HCT116 (cell line): ENCODE measurements at places on chromosomes 4 and X.

DNA sequence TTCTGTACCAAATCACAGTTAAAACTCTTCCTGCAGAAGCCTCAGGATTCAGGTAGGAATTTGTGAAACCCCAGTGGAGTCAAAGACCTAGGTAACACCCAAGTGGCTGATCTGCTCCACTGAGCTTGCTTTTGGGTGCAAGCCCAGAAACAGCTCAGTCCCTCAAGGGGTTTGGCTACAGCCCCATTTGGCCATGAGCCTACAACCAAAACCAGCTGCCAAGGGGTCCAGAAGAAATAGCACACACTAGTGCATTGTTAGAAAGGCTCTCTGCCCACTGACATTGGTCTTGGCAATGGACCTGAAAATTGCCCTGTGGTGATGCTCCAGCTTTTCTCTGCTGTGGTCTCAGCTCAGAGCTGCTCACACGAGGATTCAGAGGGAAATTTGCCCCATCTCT is 577.4 kb upstream of the INTU start:
- no peak for DNase-seq

DNA sequence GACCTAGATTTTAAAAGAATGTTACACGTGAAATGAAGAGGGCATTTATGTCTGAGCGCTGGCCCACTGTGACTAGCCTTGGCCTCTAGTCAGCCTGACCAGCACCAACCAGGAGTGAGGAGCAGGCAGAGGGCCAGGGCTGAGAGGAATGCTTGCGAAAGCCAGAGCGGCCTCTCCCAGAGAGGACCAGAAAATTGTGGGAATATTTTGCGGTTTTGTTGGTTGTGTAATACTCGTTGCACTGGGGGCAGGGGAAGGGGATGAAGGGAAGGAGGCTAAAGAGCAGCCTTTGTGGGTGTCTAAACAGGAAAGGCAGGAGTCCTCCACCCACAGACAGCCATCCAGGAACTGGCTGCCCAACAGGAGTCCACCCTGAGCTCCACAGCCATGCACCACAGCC is 3.8 kb downstream of the GABRE start:
- no peak for DNase-seq

- no peak for DNase-seq
These were observed 1.7 kb upstream of the HEPH start for GRCh38 chrX:66162331-66162822.

- peak; percentile 36 for DNase-seq
These were observed 7.8 kb upstream of the CLOCK start for GRCh38 chr4:55554453-55555030.

DNA sequence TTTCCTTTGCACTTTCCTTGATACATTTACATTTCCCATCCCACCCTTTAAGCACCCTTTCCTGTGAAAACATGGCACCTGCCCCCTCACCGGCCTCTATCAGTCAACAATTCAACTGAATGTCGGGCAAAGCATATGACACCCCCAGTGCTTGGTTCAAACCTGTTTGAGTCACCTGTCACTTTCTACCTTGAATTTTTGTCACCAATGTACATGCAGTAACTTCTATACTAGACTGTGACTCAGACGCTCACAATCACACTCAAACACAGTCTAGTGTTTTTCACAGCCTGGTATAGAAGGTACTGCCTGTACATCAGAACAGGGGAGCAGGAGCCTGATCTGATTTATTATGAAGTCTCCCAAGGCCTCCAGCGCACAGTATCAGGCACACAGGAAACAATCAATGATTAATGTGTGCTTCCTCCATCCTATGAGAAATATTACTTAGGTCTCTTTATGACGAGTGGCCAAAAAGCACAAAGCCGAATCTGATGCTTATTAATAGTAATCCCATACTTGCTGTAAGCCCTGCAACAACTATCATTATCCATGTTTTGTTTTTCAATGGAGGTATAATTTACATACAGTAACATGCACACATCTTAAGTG is 49.2 kb upstream of the FAM9C start:
- no peak for DNase-seq

GRCh38 chr4:186704057-186704456 is 19.6 kb downstream of the FAT1 start:
- no peak for DNase-seq

DNA sequence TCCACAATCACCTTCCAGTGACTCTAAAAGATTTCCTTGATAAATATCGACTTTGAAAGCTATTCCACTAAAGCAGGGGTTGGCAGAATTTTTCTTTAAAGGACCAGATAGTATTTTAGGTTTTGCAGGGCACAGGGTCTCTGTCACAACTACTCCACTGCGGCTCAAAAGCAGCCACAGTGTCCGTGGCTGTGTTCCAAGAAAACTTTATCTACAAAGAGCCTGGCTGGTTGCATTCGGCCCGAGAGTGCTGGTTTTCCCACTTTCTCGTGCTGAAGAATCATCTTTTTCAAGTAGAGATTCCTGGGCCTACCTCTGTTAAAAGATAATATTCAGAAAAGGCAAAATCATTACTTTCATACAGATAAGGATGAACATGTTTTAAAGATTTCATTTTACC is 55.6 kb downstream of the TSPAN7 start:
- no peak for DNase-seq

GRCh38 chr4:39928538-39928937 is 49.2 kb downstream of the PDS5A start:
- no peak for DNase-seq

DNA sequence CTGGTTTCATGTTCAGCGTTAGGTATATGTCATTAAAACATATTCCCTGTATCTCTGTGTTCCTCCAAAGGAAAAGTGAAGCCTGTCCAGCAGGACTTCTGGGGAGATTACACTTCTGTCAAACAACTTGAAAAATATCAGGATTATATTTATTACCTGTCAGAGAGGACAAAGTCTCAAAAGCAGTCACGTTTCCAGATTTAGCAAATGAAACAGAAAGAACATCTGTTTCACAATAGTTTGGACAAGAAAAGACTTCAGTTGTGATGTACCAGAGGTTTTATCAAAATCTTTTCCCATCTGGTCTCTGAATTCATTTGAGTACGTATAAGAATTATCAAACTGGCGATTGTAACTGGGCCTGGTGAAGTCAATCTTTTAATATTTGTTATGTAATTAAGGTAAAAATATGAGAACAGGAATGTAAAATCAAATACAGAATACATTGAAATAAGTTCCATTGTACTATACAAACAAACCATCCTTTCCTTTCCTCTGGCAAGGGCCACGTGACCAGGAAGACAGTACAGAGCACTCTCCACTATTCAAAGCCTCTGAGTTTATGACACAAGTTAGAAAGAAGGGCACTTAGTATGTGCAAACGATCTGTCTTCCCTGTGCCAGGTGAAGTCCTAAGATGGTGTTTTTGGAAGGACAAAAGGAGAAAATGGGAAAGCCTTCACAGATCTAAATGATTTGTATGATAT is 3.2 kb downstream of the CASP3 start:
- DNase-seq: no peak

- peak; percentile 51 for DNase-seq
These were observed 235.3 kb downstream of the GPAT3 start for GRCh38 chr4:83771113-83771705.

- no peak for DNase-seq
These were observed 138.1 kb downstream of the NPFFR2 start for GRCh38 chr4:72169861-72170260.

DNA sequence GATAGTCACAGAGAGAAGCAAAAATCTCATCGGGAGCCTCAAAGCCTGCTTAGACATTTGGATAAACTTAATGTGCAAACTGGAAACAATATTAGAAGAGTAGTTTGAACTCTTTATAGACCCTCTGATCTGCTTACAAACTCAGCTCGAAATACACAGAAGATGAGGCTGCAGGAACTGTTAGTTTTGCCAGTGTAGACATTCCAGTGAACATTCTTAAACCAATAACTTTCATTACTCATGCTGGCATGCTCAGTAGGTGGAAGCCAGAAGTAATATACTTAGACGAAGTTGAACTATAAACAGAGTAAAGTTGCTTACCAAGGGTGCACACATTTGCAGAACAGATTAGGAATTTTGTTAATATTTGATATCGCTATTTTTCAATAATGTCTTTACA is 303.5 kb downstream of the ANKRD50 start:
- DNase-seq: no peak

- DNase-seq: no peak
These were observed 557.2 kb upstream of the GRIA3 start for GRCh38 chrX:122626871-122627270.

DNA sequence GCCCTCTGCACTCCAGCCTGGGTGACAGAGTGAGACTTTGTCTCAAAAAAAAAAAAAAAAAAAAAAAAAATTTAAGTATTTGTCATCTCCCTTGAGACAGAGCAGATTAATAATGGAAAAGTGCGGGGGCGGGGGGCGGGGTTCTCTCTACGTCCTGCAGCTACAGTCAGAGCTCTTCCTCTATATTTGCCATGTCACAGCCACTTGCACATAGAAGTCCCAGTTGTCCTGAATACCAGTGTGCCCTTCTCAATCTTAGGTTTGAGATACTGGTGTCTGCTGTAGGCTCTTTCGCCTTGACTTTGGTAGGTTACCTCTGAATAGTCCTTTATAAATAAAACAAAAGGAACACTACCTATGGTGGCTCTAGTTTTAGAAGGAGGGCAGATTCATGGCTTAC is 237.8 kb upstream of the PGRMC2 start:
- DNase-seq: no peak

DNA sequence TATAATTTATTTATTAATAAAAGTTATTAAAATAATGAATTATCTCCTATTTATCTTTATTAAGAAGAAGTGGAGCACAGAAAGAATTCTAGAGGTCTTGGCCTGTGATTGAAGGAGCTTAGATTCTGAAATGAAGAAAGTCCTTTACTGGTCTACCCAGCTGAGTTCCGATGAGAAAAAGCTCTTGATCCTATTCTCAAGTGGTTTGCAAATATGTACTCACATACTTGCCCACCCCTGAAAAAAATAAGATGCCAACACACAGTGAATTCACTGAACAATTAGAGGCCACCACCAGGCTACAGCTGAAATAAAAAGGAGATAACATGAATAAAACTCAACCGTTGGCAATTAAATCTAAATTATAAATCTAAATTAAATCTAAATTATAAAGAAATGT is 253.4 kb downstream of the MAPK10 start:
- no peak for DNase-seq

- DNase-seq: no peak
These were observed at the start of gene SNCA for GRCh38 chr4:89836897-89837384. SNCA (minus strand) TSS chr4:89837161; CDS start chr4:89835667, 1,494 bp downstream.

DNA sequence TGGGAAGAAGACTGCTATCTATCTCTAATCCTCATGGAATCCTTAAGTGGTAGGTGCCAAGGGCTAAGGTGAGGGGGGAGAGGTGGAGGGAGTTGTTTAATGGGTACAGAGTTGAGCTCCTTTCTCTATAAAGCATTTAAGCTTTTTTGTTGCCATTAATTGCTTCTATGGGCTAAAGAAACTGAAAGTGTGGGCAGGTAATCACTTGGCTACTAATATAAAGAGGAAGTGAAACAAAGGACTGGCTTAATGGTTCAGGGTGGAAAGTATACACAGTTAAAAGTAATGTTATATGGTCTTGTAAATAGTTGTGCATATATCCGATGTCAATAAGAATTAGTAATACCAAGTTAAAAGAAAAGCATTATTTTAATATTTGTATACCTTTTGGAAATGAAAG is 83.9 kb downstream of the POLA1 start:
- no peak for DNase-seq

DNA sequence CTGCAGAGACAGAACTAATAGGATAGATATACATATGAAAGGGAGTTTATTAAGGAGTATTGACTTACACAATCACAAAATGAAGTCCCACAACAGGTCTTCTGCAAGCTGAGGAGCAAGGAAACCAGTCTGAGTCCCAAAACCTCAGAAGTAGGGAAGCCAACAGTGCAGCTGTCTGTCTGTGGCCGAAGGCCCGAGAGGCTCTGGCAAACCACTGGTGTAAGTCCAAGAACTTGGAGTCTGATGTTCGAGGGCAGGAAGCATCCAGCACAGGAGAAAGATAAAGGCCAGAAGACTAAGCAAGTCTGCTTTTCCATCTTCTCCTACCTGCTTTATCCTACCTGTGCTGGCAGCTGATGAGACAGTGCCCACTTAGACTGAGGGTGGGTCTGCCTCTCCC is 89.6 kb downstream of the MXRA5 start:
- DNase-seq: no peak

DNA sequence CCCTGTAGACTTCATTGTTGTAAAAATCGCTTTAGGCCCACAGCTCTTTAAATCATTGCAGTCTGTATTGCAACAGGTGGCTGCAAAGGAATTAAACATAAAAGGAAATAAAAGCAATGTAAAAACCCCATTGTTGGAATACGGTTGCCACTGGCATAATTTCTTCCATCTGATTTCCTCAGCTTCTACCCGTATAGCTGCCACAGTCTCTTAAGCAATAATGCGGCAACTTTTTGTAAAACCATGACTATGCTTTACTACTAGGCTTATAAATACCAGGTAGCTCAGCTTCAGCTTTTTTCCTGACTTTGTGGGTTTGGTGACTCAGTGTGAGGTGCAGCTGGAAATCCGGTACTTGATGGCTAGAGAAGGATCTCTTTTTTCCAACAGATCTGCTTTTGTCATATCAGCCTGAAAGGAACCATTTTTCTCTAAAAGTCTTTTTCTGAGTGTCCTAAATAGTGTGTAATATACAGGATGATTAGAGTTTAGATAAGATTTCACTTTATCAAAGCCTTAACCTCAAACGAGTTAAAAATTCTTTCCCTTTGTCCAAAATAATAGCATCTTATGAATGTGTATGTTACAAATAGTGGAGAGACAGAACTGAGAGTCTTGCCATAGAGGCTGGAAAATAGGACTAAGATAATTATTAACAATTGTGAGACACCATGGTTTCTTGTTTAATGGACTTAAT is 268.0 kb downstream of the ADGRL3 start:
- no peak for DNase-seq

DNA sequence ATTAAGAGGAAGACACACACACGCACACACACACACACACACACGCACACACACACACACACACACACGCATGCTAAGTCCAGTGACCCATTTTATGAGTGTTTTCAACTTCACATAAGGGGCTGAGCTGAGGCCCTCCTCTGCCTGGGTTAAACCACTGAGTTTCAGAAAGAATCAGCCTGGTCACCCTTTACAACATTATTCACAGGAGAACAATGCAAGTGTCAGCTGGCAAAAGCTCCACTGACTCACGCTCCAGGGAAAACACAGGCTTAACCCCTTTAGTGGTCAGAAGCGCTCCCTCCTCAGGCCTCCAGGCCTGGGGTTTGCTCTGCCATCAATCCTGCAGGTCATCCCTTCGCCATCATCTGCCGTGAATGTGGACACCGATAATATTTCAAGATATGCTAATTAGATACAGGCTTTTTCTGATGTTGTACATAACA is 46.9 kb downstream of the ACOX3 start:
- DNase-seq: no peak

- DNase-seq: peak; percentile 16
These were observed 552.7 kb downstream of the RAPGEF2 start for GRCh38 chr4:159655547-159655946.

DNA sequence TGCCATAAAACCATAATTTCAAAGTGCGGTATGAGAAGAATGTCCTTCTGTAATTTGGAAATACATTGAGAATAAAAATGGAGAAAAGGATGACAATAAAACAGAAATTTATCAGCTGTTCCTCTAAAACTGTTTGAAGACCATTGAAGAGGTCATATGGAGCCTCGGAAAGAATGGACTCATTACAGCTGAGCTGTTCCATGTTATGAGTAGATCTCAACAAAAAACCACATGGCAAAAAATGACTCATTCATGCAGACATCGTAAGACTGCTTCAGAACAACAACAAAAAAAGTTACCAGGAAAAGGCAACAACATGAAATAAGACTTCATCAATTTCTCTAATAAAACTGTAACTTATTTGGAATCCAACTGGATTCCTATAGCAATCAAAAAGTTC is 39.7 kb downstream of the AKAP4 start:
- DNase-seq: no peak
